ENCODE measurements at places on chromosomes 5 and 9.
A peak's percentile ranks its signal among the peaks of the same experiment; 100 is the strongest.

DNA sequence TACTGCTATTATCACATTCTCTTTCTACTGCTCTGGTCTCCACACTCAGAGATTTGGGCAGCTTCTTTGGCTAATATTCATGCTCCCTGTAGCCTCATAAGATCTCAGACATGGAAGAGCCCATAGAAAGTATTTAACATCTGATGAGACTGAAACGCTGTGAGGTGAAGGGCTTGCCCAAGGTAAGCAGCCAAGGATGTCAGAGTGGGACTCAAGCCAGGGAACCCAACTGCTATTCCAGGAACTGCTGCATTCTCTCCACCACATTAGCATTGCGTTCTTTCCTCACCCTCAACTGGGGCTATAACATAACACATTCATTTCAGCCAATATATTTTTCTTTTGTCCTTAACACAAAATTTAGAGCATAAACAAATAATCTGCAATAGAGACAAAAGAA is 3.8 kb downstream of the ADRB2 start:
- DNase-seq, result no peak

- DNase-seq, result no peak
Measured at GRCh38 chr5:43520615-43521014, 5.7 kb upstream of the C5orf34 start.

DNA sequence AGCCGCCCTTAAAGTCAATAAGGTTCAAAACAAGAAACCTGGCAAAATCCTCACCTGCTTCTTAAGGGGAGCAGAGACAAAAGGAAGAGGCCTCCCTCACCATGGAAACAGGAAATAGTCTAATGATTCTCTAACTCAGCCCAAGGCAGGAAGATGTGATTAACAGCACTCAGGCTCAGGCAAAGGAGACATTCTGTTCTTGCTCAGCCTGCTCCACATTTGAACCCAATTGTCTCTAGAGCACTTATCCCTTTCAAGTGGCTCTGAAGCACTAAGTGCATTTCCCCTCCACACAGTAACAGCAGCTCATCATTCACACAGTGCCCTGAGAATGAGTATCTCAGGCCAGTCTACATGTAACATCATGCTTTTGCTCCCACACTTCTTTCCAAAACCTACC is 72.3 kb downstream of the NIPSNAP3B start:
- peak; percentile 64 for DNase-seq

- DNase-seq, result no peak
Measured at GRCh38 chr9:34154057-34154456, 24.8 kb upstream of the UBAP1 start.

- DNase-seq, result peak; percentile 8
Measured at GRCh38 chr5:96868603-96869371, 7.5 kb upstream of the ERAP2 start.

- DNase-seq, result no peak
Measured at GRCh38 chr9:73153793-73154227, 2.1 kb downstream of the ANXA1 start.
